Astrocyte (in vitro differentiated cells and primary cell): ENCODE measurements at places on chromosomes 12 and 14. TPM values are rescaled to one million over a fixed set of nuclear protein-coding genes. Genes with fewer than 3 reads are reported as not detected.

- DNase-seq: no peak
- no peaks in the 10 kb centered on the region for H3K27me3 ChIP-seq
- H3K4me3 ChIP-seq: no peak overlapping the region
- peak overlapping the region; percentile 10 for H3K27ac ChIP-seq
- peaks cover 20% of the 10 kb centered on the region for H3K36me3 ChIP-seq
- H3K4me1 ChIP-seq: peaks cover 67% of the 10 kb centered on the region
Measured at GRCh38 chr12:13208533-13209435, 12.3 kb downstream of the EMP1 start.

DNA sequence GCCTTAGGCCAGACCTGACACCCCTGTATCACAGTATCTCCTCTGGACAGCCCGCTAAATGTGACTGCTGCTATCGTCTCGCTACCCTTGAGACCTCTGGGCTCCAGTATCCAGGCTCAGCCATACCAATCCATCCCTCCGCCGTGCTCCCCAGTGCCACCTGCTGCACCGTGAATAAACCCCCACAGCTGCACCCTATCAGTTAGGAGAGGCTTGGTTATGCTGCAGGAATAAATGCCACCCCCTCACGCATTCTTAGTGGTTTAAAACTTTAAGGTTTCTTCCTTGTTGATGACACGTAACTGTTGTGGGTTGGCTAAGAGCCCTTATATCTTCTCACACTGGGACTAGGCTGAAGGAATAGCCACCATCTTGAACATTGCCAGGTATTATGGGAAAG is 12.1 kb downstream of the CCDC63 start:
- H3K27ac ChIP-seq: no peak overlapping the region
- no peaks in the 10 kb centered on the region for H3K4me1 ChIP-seq
- no peak overlapping the region for H3K4me3 ChIP-seq
- DNase-seq: peak; percentile 55

The MYH7 gene
- not detected in 2 replicates for total RNA-seq

GRCh38 chr12:75565795-75566194 is 54.4 kb upstream of the KRR1 start:
- no peak for DNase-seq
- H3K4me1 ChIP-seq: no peaks in the 10 kb centered on the region
- no peaks in the 10 kb centered on the region for H3K27me3 ChIP-seq
- H3K4me3 ChIP-seq: no peak overlapping the region

The MGAT4C gene
- 1.1 and 1.2 TPM in 2 replicates for total RNA-seq

GRCh38 chr12:28223858-28224257 is 33.6 kb downstream of the CCDC91 start:
- DNase-seq: no peak
- H3K4me3 ChIP-seq: no peak overlapping the region
- H3K4me1 ChIP-seq: no peaks in the 10 kb centered on the region
- no peaks in the 10 kb centered on the region for H3K36me3 ChIP-seq
- no peaks in the 10 kb centered on the region for H3K27me3 ChIP-seq
- no peak overlapping the region for H3K27ac ChIP-seq

GRCh38 chr14:77752799-77753516 is 8.0 kb downstream of the SNW1 start:
- peaks cover 41% of the 10 kb centered on the region for H3K36me3 ChIP-seq
- no peak overlapping the region for H3K27ac ChIP-seq
- no peaks in the 10 kb centered on the region for H3K4me1 ChIP-seq
- H3K27me3 ChIP-seq: no peaks in the 10 kb centered on the region
- peak; percentile 77 for DNase-seq

- H3K4me3 ChIP-seq: no peak overlapping the region
- DNase-seq: no peak
- H3K4me1 ChIP-seq: peaks cover 13% of the 10 kb centered on the region
Measured at GRCh38 chr12:49541140-49541861, 2.5 kb downstream of the KCNH3 start.

DNA sequence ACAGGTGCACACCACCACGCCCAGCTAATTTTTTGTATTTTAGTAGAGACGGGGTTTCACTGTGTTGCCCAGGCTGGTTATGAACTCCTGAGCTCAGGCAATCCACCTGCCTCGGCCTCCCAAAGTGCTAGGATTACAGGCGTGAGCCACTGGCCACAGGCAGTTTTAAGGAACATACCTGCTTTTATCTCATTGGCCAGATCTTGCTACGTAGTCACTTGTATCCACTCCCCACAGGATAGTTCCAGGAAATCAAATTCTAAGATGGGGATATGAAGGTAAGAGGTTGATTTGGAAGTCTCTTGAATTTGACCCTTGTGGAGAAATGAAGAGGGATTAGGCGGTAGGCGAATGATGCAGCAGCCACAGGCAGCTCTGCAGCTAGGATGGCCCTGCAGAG is 8.8 kb upstream of the PLEKHG6 start:
- H3K27ac ChIP-seq: no peak overlapping the region
- H3K27me3 ChIP-seq: no peaks in the 10 kb centered on the region
- H3K4me3 ChIP-seq: no peak overlapping the region
- H3K4me1 ChIP-seq: no peaks in the 10 kb centered on the region

- H3K27me3 ChIP-seq: no peaks in the 10 kb centered on the region
- H3K36me3 ChIP-seq: no peaks in the 10 kb centered on the region
- peak; percentile 31 for DNase-seq
- H3K4me3 ChIP-seq: no peak overlapping the region
Measured at GRCh38 chr12:64522807-64523206, 70.9 kb downstream of the TBK1 start.

The KRT81 gene
- 1.2 TPM in 2 replicates for total RNA-seq

- no peaks in the 10 kb centered on the region for H3K27me3 ChIP-seq
- H3K4me3 ChIP-seq: no peak overlapping the region
- peak; percentile 75 for DNase-seq
- peaks cover 38% of the 10 kb centered on the region for H3K36me3 ChIP-seq
Measured at GRCh38 chr12:98725476-98726247, 80.6 kb downstream of the APAF1 start.

DNA sequence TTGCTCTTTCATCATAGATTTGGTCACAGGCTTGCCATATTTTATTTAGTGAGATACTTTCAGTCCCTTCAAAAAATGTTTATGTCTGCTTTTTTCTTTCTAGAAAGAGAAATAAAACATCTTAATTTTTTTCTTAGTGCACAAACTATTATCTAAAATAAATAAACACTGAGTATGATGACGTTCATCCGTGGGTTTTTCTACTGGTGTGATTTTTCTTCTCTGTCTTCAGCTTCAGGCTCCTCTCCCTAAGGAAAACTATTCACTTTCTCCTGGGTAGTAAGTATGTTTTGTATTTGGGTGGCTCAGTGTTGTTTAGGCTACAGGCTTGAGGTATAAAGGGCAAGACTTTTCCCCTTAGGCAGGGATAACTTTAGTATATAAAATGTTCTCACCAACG is 154.7 kb downstream of the DACT1 start:
- H3K36me3 ChIP-seq: no peaks in the 10 kb centered on the region
- H3K4me3 ChIP-seq: no peak overlapping the region
- no peaks in the 10 kb centered on the region for H3K27me3 ChIP-seq
- no peak overlapping the region for H3K27ac ChIP-seq

DNA sequence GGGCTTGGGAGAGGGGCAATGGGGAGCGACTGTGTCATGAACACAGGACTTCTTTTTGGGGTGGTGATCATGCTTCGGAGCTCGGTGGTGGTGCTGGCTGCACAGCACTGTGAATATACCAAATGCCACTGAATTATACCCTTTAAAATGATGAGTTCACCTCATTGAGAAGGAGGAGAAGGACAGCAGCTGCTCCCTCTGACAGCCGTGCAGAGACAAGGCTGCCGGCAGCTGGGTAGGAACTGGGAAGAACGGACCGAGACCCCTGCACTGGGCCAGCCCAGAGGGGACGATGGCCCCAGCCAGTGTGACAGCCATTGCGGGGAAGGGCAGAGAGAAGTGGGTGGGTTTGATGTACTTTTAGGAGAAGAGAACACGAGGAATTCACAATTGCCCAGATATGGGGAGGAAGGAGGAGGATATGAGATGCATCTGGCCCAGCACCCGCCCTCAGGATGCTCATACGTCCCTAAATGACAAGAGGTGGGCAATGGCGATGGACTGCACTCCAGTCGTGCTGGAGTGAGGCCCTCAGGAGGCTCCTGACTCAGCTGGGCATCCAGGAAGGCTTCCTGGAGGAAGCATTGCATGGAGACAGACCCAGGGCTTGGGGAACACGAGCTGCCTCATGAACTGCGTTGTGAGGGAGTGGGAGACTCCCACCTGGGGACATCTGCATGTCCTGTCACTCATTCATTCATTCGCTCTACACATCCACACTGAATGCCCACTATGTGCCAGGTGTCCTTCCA is 64.3 kb upstream of the C14orf180 start:
- H3K27me3 ChIP-seq: no peaks in the 10 kb centered on the region
- no peaks in the 10 kb centered on the region for H3K36me3 ChIP-seq
- no peak for DNase-seq
- H3K27ac ChIP-seq: no peak overlapping the region
- H3K4me1 ChIP-seq: no peaks in the 10 kb centered on the region

- H3K4me1 ChIP-seq: peaks cover 6% of the 10 kb centered on the region
- no peak overlapping the region for H3K27ac ChIP-seq
- no peak overlapping the region for H3K4me3 ChIP-seq
- no peaks in the 10 kb centered on the region for H3K27me3 ChIP-seq
- no peak for DNase-seq
Measured at GRCh38 chr14:95440951-95441350, 75.5 kb downstream of the SYNE3 start.

DNA sequence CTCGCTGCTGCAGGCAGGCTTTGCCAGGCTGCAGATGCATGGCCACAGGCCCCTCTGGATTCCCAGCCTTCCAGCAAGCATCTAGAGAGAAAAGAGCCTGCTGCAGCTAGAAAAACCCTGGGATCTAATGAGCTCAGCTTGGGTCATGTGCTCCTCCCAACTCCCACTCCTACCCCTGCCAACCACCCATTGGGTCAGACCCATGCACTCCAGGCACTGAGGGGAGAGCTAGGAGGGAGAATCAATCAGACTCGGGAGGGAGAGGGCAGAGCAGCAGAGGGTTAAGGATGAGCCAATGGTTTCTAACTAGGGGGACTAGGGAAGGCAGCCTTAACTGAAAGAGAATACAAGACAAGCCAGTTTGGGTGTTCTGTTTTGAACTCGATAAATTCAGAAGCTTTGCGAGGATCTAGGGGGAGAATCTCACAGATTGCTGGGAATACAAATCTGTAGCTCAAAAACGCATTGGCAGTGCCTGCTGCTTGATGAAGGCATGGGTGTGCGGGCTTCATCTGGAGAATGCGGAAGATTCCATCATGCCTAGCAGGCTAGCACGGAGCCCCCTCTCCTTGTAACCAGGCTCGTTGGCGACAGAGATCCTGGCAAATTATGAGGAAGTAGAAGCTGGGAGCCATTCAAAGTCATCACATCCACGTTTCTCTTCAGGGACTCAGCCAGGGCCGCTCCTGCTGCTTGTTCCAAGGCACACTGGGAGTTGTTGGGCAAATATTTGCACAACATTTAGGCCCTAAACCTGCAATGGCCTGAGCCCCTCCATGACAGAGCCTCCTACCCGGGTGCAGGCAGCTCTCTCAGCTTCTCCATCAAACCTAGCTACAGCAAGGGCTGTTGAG is 56.4 kb downstream of the VCPKMT start:
- peaks cover 32% of the 10 kb centered on the region for H3K4me1 ChIP-seq
- no peak for DNase-seq
- H3K27ac ChIP-seq: peak overlapping the region; percentile 97
- H3K4me3 ChIP-seq: no peak overlapping the region
- H3K36me3 ChIP-seq: no peaks in the 10 kb centered on the region
- no peaks in the 10 kb centered on the region for H3K27me3 ChIP-seq

DNA sequence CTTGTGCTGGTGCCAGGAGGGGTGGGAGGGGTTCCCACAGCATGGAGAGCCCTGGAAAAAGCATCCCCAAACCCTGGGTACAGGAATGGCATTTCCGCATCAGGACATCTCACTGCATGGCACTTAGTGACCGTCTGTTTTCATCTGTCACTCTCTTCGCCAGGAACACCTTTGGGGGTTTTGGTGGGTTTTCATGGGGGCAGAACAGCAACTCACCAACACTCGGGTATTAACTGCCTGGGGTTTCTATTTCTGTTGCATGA is 3.5 kb downstream of the VSX2 start:
- no peak overlapping the region for H3K27ac ChIP-seq
- no peaks in the 10 kb centered on the region for H3K36me3 ChIP-seq
- DNase-seq: no peak
- no peak overlapping the region for H3K4me3 ChIP-seq
- peaks cover 92% of the 10 kb centered on the region for H3K27me3 ChIP-seq

DNA sequence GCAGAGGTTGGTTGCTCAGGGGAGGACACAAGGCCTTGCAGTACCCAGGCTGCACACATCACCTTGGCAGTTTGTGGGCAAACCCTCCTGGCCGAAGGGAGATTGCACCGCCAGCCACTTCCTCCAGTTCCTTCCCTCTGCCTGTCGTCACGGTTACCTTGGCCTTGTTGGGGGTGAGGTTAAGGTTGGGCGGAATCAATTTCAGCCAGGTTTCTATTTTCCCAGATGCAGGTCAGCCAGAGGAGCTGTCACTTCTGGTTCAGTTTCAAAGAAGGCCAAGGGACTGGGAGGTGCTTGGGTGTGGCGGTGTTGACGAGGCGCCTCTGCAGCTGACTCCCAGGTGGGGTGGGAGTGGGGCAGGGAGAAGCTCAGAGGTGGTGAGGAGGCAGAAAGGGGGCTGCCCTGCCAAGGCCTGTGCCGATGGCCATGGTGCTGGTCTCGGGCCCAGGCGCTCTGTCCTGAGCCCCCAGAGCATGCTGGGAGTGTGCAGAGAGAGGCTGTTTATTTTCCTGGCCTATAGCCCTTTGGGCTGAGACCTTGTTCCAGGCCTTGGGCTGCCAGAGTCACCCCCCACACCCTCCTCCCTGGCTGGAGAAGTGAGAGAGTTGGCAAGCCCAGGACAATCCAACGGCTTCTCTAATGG is 31.4 kb downstream of the JDP2 start:
- H3K36me3 ChIP-seq: peaks cover 4% of the 10 kb centered on the region
- no peak for DNase-seq
- H3K4me3 ChIP-seq: no peak overlapping the region
- H3K27ac ChIP-seq: no peak overlapping the region
- peaks cover 3% of the 10 kb centered on the region for H3K4me1 ChIP-seq

The ACOT4 gene
- total RNA-seq: 0.14 TPM in 1 of 2 replicates, not detected in the other

The OR4K17 gene
- total RNA-seq: not detected in 2 replicates
